SHP77 treated with DMSO at 0.1 percent for 48 hours (cell line): ENCODE measurements at places on chromosomes 3 and 15.

GRCh38 chr3:40191850-40192448, 117.6 kb upstream of the EIF1B start:
- no peak for DNase-seq

DNA sequence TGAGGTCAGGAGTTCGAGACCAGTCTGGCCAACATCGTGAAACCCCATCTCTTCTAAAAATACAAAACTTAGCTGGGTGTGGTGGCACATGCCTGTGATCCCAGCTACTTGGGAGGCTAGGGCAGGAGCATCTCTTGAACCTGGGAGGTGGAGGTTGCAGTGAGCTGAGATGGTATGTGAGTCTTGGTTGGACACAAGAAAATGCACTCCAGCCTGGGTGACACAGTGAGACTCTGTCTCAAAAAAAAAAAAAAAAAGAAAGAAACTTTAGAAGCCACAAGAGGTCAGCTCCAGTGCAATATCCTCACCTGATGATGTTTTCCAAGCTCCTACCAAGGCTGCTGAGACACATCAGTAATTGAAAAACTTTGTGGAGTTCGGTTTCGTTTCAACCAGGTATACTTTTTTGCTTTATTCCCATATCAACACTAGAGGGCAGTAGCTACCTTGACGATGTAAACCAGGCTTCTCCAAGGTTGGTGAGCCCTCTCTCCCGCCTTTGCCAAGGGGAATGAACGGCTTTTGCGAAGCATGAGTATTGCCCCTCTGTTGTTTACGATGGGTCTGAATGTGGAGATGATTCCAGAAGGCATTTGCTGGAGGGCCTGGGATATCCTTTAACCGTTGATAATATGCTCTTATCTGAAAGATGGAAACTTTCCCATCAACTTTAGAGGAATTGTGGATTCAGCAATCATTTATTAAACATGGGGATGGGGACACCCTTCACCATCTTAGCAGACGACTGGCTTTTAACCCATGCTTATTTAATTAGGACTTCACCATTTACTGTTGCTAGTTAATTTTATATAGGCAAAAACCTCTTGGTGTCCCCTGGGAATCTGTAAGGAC, 202.8 kb downstream of the SV2B start:
- peak; percentile 29 for DNase-seq

DNA sequence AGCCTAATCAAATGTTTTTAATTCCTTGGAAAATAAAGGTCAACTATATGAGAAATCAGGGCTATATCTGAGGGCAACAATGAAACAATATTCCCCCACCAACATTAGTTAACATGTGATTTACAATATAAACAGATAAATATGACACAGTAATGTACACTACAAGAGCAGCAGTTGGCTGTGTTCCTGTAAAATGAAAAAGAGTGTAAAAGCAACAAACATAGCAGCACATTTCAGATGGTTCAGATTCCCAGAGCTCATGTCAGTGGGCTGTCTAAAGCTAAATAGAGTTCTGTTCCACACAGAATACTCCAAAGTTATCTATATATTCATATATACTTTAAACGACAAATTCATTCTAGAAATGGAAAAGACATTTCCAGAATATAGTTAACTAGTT, 42.6 kb downstream of the ANKRD28 start:
- DNase-seq = no peak

- DNase-seq = no peak
Measured at GRCh38 chr15:66474135-66474534, 23.4 kb downstream of the SNAPC5 start.

DNA sequence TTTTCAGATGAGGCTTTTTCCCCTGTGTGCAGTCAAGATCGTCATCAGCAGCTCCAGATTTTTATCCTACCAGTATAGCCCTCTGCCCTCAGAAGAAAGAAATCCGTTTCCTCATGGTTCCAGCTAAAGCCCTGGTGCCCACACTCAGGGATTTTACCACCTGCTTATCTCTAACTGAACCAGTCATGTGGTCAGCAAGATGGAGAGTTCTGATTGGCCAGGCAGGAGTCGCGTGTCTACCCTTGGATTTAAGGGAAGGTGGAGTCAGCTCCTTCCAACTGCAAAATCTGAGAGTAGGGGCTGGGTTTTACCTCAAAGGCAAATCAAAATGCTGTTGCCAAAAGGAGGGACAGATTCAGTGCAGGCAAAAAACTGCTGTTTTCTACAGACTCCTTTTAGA, 135.3 kb downstream of the LRTM1 start:
- no peak for DNase-seq

- no peak for DNase-seq
Measured at GRCh38 chr3:143328451-143328850, 208.9 kb downstream of the CHST2 start.

DNA sequence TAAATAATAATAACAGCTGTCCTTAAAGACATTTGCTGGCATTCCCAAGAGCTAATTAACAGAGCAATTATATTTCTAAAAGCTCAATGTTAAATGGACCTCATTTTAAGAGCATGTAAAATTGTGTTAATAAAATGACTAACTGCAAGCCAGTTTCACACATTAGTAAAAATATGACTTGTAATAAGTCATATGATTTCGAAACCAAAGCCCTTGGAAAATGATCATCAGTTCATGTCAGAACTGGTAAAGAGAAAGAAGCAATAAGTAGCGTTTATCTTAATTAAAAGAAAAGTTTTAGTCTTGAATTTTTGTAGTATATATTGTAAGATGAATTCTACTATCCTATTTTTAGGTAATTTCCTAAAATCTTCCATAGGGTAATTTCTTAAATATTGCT, 310.7 kb downstream of the CNTN3 start:
- DNase-seq = no peak

- no peak for DNase-seq
Measured at GRCh38 chr3:115384381-115384780, 237.3 kb upstream of the ZBTB20 start.

- DNase-seq = no peak
Measured at GRCh38 chr3:83513677-83514076, 1445.1 kb upstream of the CADM2 start.

GRCh38 chr3:112124907-112125607, 8.0 kb downstream of the GCSAM start:
- no peak for DNase-seq

DNA sequence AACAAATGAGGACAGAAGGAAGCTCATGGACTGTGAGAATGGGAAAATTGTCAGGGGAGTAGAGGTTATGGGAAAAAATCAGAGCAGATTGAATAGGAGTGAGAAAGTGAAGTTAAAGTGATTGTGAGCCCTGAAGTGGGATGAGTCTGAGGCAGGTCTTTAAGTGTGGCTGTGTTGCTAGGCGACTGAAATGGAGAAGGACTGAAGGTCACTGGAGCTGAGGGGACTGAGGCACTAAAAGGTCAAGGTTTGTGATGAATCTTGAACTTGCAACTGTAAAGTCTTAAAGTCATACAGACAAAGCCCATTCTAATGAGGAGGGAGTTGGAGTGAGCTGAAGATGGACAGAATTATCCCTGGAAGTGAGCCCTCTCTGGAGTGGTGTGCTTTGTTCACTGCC, 518.9 kb downstream of the TUSC7 start:
- DNase-seq = no peak

DNA sequence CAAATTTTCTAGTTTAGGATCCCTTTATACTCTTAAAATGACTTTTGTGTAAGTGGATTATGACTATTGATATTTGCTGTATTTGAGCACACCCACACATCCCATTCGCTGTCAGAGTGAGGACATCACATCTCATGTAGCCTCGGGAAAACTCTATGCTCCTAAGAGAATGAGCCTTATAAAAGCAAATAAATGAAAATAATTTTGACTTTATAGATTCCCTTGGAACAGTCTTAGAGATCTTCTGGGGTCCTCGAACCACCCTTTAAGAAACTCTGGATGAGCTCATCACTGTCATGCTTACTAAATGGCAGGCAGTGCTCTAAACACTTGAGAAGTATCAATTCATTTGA, 16.1 kb upstream of the EXOG start:
- DNase-seq = no peak

GRCh38 chr3:134799393-134799792, 4.3 kb downstream of the EPHB1 start:
- no peak for DNase-seq

- no peak for DNase-seq
Measured at GRCh38 chr3:190436331-190436730, 13.4 kb downstream of the TMEM207 start.

GRCh38 chr3:196639483-196640296, at the start of gene NRROS:
NRROS (plus strand) TSS chr3:196639694; CDS start chr3:196654540, 14,846 bp downstream.
- DNase-seq = no peak

- DNase-seq = no peak
Measured at GRCh38 chr15:84822653-84823281, 5.6 kb downstream of the ALPK3 start.

- no peak for DNase-seq
Measured at GRCh38 chr3:29486096-29486495, 205.2 kb downstream of the RBMS3 start.
